CD4-positive, alpha-beta T cell treated with Interleukin-1 beta for 1 hour (primary cell): ENCODE measurements at places on chromosomes 11 and 22.

DNA sequence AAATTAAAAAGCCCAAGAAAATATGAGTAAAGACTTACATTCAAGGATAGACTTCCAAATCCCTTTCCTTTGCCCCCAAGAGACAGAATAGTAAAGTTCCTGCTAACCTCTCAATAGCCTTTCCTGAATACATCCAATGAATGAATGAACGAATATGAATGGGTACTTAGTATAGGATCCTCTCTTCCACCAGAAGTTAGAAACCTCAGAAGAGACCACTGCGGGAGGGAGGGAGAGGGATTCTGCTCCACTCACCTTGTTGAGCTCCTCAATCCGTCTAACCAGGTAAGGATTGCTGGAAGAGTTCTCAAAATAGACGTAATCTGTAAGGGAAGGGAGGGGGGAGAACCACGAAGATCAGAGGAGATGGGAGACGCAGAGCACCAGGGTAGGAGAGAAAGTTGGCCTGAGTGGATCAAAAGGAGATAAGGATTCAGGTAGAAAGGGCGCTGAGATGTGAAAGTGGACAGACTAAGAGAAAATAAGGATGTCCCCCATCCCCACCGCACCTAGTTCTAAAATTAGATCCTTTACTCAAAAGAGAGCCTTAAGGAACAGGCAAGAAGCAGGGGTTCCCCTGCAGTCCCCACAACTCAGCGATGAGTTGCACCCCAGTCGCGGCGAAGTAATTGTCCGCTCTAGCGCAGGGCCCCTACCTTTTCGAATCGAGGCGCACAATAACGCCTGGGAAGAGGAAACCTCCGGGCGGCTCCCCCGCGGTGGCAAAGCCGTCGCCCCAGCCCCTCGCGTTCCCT is 1.1 kb downstream of the MTA2 start:
- DNase-seq: no peak

DNA sequence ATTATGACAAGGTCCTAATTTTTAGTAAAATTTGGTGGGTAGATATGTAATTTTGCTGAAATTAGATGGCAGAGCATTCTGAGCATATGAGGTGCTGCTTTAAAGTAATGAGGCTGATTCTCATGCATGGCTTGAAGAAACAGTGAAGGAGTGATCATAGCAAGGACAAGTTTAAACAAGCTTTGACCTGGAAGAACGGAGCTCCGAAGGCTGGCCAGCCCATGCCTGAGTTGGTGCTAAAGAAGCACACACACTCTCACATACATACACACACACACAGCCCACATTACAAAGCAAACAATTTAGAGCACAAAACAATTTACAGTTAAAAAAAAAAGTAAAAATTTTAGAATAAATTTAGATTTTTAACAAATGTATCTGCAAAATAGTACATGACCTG is 150.7 kb downstream of the DCDC1 start:
- no peak for DNase-seq

DNA sequence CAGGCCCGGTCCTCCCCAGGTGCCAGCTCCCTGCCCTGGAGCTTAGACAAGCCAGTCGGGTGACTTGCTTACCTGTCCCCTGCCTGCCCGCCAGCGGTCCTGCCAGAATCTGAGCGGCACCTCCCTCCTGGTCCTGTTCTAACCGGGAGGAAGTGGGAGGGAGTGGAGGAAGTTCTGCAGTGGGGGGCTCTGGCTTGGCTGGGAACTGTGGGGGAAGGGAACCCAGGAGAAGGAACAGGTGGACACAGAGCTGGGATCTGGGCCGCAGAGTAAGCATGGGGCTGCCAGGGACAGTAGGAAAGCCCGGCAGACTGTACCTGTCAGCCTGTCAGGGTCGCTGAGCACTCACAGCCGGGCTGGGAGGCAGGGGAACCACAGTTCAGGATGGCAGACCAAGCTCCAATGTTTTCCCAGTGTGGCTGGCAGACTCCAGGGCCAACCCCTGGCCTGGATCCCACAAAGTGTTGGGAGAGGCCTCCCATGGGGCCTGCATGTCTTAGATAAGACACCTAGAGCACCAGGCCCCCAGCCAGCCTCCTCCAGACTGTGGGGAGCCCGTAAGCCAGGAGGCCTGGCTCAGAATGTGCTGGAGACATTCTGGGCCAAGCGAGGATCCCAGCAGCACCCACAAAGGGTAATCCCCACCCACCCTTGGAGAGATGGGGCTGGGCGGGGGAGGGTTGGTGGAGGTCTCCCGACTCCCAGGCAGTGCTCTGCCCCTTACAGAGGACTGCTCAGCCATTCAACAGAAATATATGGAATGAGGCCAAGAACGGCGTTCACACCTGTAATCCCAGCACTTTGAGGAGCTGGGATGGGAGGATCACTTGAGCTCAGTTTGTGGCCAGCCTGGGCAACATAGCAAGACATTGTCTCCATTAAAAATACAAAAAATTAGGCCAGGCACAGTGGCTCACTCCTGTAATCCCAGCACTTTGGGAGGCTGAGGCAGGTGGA is 2.3 kb downstream of the CYB5R3 start:
- no peak for DNase-seq

DNA sequence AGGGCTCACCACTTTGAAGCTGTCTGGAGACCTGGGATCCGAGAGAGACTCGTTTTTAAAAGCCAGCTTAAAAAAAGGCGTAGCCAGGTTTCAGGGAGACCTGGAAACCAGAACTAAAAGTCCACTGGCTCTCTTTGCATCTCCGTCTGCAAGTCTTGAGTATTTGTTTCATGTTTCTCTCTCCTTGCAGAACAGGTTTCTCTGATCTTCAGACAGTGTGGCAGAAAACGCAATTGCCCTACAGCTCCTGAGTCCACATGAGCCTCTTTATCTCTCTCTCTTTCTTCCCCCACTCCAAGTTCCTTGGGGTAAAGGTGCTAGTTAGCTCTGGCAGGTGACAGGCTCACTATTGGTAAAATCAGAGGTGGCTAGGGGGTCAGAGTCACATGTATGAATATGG is 67.0 kb upstream of the AMPD3 start:
- no peak for DNase-seq

- no peak for DNase-seq
These were observed 4.1 kb upstream of the ARHGAP20 start for GRCh38 chr11:110716361-110716760.

GRCh38 chr11:78654071-78654470 is 79.4 kb upstream of the NARS2 start:
- no peak for DNase-seq

DNA sequence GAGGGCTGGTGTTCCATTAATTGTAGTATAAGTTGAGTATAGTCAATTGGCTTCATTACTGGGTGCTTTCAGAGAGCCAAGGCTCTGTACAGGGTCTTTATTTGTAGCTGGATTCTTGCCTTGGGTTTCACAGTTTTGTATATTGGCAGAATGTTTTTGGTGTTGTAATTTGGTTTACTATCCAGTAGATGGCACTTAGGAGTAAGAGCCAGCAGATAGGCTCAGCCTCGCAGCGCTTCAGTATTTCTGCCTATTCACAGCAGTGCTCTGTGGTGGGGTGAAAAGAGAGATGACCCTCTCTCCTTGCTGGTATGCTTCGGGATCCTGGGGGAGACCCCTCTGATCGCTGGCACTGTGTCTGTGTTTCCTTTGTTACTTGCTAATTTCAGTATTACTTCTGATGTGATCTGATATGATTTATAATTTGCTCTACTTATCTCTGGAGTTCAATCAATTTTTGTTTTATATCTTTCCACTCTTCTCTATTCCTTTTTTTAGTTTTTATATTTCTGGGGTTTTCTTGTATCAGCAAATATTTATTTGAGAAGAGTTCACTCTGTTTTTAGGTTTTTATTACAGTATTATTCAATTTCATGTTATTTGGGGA is 52.2 kb downstream of the ANO5 start:
- peak; percentile 4 for DNase-seq

DNA sequence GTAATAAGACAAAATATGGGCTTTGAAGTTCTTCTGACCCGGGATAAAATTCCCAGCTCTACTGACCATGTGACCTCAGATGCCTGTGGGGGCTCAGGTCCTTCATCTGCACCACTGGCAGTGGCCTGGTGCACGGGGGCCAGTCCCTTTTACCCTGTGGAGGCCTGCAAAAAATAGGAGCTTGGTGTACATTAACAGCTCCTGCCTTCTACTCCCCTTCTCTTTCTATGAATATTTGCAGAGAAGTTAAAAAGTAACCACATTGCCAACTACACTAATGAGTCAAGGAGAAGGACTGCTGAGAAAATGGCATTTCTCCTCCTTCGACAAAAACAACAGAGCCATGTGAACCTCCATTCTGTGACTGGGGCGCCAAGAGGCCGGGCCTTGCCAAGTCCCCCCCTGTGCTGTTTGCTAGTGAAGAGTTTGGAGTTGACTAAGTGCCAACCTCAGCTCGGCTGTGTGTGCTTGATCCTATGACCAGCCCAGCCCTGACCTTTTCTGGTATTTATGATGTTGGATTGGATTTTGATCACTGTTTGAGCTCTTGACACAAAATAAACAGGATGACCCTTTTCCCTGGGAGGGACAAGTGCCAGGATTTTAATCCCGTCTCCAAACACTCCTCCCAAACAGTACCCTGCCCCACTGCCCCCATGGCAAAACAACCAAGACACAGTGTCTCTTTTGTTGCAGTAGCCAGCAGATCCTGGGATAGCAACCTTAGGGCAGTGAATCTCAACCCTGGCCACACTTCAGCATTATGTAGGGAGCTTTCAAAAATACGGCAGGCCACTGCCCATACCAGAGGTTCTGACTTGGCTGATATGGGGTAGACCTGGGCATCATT is 380.1 kb downstream of the LARGE1 start:
- DNase-seq: no peak

DNA sequence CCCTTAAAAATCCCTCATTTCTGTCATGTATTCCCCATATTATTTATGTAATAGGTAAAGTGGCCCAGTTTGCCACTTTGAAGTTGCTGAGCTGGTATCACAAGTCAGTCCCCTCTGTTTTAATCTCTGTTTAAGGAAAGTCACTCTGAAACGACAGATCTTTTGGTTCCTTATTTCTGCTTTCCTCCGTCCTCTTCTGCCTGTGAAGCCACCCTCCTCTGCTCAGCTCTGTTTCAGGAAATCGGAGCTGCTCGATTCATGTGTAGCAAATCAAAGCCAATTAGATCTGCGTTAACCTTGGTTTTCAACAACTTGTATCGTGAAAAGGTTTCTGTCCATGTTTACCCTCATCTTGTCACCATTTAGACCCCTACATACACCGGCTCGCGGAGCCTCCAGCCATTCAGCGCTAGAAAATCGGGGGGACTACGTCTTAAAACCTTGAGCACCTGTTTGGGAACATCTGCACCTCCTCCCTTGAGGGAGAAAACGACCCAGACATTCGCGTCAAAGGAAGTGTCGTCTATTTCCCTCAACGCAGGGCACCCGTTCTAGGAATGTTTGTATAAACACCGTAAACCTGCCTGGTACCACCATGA is 576 bp upstream of the SC5D start:
- no peak for DNase-seq

DNA sequence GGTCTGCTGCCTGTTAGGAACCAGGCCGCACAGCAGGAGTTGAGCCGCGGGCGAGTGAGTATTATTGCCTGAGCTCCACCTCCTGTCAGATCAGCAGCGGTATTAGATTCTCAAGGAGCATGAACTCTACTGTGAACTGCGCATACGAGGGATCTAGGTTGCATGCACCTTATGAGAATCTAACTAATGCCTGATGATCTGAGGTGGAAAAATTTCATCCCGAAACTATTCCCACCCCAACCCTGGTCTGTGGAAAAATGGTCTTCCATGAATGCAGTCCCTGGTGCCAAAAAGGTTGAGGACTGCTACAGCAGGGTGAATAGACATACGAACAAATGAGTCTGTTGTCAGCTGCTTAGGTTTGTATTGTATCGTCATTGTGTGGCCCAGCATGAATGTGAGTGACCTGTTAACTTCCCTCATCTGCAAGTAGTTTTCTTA is 29.8 kb downstream of the RNF141 start:
- DNase-seq: no peak

DNA sequence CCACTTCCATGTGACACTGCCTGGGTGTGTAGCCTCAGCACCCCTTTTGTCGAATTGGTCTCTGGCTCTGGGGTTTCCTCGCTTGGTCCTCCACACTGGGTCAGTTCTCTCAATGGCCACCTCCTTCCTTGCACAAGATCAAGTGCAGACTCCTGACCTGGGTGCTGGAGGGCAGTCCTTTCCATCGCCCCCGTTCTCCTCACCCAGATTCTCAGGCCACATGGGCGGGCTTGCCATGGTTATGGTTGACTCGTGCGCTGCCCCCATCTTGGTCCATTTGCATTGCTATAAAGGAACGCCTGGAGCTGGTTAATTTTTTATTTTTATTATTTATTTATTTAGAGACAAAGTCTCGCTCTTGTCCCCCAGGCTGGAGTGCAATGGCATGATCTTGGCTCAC is 5.5 kb upstream of the PARVB start:
- no peak for DNase-seq

DNA sequence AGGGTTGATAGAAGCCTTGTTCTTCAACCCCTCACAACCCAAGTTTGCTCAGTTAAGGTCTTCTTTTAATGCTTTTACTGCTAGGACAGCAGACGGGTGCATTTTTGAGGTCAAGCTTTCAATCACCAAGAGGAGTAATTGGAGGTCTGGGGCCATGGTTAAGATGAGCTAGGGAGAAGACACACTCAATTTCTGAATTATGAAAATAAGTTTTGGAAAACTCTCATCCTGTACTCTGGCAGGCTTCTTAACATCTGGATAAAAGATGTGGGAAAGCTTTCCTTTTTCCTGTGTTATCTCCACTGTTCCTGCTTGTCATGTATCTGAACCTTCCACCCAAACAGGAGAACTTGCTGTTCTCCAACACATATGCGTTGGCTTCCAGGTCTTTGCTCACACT is 9.7 kb downstream of the ABTB2 start:
- DNase-seq: no peak

DNA sequence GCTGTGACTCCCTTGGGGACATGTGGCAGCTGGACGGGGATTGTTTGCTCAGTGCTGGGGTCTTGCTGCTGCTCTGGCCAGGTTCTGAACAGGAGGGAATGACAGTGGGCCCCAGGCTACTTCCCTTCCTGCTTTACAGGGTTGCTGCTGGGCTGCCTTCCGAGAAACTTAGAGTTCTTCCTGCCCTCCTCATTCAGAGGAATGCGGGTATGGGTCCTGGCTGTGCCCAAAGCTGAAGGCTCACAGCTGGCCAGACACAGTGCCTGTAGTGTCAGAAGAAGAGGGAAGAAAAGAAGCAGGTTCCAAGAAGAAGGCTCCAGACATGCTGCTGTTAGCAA is 108.3 kb upstream of the PARVA start:
- DNase-seq: no peak
